CD8-positive, alpha-beta T cell (primary cell): ENCODE measurements at places on chromosomes 1 and 21.

DNA sequence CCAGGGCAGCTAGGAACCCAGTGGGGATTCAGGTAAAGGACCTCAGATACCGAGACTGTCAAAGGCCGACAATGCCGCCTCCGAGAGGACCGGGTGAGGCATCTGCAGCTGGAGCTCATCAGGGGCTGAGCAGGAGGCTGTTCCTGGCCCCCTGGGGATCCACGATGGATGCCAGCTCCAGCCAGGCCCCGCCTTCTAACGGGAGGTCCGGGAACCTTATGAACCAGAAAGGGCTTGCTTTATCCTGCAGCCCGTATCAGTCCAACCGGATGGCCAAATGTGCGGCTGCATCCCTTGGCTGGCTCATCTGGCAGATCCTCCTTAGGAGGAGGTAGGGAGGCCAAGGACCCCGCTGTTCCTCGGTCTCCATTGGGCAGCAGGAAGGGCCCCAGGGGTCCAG is 32.0 kb downstream of the SLC45A1 start:
- DNase-seq, result no peak

GRCh38 chr1:175089136-175089718 is 21.6 kb downstream of the TNN start:
- no peak for DNase-seq

- no peak for DNase-seq
Observed at GRCh38 chr1:209404577-209404976, 178.9 kb upstream of the CAMK1G start.

- no peak for DNase-seq
Observed at GRCh38 chr1:43731867-43732531, 24.7 kb downstream of the ST3GAL3 start.

DNA sequence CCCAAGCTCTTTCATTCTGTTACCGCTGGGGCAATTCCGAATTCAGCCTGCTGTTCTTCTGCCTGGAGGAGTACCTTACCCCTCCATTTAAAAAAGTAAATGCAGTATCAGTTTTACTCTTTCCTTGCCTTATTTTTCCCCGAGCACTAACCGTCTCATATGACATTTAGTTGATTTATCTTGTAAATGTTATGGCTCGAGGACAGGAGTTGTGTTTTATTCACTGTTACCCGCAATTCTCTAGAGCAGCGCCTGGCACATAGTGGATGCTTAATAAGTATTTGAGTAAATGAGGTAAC is 425 bp upstream of the TADA1 start:
- DNase-seq, result no peak

GRCh38 chr1:46530791-46531409 is 20.5 kb downstream of the KNCN start:
- no peak for DNase-seq

GRCh38 chr1:167367705-167368104 is 147.0 kb downstream of the POU2F1 start:
- DNase-seq, result no peak

DNA sequence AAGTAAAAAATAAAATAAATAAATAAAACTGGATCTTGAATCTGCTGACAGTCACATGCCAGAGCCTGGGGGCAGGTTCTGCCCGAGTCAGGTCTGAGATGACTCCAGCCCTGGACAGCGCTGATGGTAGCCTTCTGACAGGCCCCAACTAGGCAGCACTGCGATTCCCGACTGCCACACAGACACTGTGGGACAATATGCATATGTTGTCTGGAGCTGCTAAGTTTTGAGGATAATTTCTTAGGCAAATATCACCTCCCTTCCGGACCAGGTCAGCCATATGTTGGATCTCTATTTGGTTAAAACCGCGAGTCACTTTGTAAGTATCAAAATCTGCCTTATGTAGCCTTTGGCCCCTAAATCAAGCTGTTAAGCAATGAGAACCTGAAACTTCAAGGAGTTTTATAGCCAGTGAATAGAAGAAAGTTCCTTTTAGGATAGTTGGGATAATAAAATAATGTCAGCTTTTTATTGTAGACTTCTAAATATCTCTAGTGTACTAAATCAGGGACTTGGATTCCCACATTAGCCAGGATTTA is 20.8 kb upstream of the TRIM17 start:
- no peak for DNase-seq

GRCh38 chr1:48817505-48818114 is 40.9 kb upstream of the BEND5 start:
- peak; percentile 11 for DNase-seq

- DNase-seq, result no peak
Observed at GRCh38 chr1:86416343-86416742, 7.6 kb upstream of the CLCA2 start.

- DNase-seq, result no peak
Observed at GRCh38 chr1:183553331-183553730, 36.9 kb downstream of the NCF2 start.

GRCh38 chr1:228289239-228289849 is 81.5 kb downstream of the OBSCN start:
- no peak for DNase-seq

DNA sequence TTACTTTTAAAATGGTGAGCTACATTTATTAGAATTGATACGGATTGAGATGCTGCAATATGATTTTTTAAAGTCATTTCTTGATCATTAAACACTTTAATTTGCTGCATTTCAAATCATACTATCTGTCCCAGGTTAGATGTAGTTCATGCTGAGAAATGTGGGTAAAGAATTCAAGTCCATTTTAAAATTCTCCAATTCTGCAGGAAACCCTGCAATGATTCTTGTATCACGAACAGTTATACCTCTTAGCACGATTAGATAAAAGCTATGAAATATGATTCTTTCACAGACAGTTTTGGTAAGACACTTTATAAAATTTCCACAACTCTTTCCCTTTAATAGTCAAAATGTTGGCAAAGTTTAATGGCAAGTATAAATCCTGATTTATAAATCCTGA is 693.4 kb downstream of the ADGRL2 start:
- DNase-seq, result no peak

GRCh38 chr1:38121231-38121680 is 74.7 kb upstream of the POU3F1 start:
- DNase-seq, result no peak

- DNase-seq, result no peak
Observed at GRCh38 chr21:38286739-38287471, 30.1 kb downstream of the KCNJ15 start.

GRCh38 chr1:184861755-184862336 is 107.2 kb upstream of the EDEM3 start:
- DNase-seq, result no peak

DNA sequence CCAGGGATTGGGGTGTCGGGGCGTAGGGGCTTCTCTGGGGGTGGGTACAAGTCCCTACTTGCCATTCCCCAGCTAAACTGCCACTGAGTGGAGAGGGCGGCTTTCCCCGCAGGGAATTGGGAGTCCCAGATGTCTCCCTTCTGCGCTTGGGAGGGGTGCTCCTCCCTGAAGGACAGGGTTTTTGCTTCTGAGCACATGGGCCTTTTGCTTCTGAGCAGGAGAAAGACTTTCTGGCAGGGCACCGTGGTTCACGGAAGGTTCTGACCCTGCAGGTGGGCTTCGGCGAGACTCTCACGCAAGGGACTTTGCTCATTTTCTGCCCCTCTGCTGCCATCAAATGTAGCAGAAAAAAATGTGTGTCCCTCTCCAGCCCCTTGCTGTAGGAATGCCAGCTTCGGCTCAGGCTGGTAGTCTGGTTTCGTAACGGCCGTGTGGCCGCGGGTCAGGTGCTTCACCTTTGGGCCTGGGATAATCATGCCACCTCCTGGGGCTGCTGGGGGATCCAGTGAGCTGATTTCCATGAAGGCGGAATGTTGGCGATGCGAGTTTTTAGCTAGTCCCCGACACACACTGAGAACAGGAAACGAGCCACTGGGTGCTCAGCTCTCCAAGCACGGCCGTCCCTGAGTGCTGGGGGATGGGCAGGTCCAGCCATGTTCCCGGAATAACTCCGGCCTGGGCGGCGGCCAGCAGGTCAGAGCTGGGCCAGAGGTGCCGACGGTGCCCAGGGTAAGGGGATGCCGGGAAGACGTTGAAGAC is 364.0 kb downstream of the CAMTA1 start:
- no peak for DNase-seq

DNA sequence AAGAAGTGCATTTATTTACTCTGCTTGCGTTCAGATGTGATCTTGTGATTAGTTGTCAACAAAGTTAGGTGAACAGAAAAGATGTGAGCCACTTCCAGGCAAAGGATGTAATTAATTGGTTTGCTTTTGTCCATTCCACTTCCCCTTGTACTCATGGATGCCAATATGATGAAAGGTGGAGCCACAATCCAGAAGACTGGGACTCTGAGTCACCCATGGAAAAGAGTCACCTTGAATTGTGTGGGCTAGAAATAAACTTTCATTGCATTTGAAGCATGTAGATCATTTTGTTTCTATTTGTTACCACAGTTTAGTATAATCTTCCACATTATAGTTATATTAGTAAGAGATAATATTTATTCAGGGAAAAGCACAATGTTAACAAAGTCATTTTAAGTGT is 684.2 kb downstream of the LTN1 start:
- no peak for DNase-seq

DNA sequence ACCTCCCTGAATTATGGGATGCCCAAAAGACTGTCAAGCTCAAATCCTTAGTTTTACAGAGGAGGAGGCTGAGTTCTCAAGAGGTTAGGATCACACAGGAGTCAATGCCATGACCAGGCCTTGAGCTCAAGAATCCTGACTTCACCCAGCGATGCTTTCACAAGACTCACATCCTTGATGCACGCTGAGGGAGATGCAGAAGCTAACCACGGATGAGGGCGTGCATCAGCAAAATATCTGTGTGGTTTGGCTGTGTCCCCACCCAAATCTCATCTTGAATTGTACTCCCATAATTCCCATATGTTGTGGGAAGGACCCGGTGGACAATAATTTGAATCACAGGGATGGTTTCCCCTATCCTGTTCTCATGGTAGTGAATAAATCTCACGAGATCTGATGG is 133.2 kb downstream of the KCNJ6 start:
- no peak for DNase-seq

- DNase-seq, result no peak
Observed at GRCh38 chr1:206739411-206740076, 31.0 kb upstream of the IL19 start.

- DNase-seq, result no peak
Observed at GRCh38 chr1:226033582-226033981, 28.9 kb upstream of the H3-3A start.
